GF-D8 (cell line): ENCODE measurements at places on chromosomes 2 and 18.

GRCh38 chr2:210072493-210072892 is 70.1 kb downstream of the RPE start:
- no peak for DNase-seq

DNA sequence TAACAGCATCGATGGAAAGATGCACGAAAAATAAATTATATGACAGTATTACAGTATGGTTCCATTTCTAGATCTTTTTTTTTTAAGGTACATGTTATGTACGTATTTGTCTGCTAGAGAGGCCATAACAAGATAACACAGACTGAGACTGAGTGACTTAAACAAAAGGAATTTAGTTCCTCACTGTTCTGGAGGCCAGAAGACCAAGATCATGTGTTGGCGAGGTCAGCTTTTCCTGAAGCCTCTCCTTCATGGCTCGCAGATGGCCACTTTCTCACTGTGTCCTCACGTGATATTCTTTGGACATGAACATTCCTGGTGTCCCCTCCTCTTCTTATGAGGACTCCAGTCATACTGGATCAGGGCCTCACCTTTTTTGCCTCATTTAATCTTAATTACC is 177.4 kb downstream of the CAPN13 start:
- no peak for DNase-seq

- DNase-seq = no peak
These were observed 33.1 kb downstream of the EMILIN2 start for GRCh38 chr18:2879889-2880288.

DNA sequence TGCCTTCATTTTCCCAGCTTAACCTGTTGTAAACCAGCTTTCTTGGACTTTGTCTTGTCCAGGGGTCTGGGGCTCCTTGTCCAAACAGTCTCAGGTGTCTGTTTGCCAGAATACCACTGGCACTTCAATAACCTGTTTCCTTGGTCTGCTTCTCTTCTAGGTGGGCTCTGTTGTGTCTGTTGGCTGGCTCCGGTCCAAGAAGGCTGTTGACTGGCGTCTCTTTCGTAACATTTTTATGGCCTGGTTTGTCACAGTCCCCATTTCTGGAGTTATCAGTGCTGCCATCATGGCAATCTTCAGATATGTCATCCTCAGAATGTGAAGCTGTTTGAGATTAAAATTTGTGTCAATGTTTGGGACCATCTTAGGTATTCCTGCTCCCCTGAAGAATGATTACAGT is 17.0 kb downstream of the SLC20A1 start:
- peak; percentile 67 for DNase-seq

DNA sequence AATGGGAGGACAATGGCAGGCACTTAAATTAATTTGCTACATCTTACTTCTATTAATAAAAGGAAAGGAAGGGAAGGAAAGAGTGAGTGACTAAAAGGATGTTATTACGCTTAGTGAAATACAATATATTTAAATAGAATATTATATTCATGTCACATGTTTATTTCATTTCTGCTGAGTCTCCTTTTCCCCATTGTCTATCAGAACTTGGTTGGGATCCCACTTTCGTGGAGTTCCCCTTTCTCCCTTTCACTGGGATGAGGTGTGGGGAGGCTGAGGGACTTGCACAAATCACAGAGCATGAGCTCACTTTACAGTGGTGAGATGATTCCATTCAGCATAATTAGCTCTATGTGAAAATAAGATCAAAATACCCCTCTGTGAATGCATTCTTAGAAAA is 730.6 kb downstream of the TSN start:
- no peak for DNase-seq

GRCh38 chr2:240914645-240915525 is 8.7 kb downstream of the CROCC2 start:
- no peak for DNase-seq

DNA sequence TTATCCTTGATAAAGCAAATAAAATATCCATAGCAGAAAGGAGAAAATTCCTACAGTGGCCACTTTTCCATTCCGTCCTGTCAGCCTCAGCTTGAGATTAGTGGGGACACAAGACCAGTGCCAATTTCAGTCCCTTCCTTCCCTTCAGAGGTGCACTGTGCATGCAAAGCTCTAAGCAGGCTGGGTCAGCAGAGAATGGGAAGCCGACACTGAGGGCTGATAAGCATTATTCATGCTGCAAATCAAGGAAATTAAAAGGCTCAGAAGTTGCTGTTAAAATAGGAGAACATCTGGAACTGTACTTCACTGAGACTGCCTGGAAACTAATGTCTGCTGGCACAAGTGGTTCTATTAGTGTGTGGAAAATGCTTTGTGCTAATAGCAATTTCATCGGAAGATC is 534.3 kb downstream of the ADCYAP1 start:
- no peak for DNase-seq

DNA sequence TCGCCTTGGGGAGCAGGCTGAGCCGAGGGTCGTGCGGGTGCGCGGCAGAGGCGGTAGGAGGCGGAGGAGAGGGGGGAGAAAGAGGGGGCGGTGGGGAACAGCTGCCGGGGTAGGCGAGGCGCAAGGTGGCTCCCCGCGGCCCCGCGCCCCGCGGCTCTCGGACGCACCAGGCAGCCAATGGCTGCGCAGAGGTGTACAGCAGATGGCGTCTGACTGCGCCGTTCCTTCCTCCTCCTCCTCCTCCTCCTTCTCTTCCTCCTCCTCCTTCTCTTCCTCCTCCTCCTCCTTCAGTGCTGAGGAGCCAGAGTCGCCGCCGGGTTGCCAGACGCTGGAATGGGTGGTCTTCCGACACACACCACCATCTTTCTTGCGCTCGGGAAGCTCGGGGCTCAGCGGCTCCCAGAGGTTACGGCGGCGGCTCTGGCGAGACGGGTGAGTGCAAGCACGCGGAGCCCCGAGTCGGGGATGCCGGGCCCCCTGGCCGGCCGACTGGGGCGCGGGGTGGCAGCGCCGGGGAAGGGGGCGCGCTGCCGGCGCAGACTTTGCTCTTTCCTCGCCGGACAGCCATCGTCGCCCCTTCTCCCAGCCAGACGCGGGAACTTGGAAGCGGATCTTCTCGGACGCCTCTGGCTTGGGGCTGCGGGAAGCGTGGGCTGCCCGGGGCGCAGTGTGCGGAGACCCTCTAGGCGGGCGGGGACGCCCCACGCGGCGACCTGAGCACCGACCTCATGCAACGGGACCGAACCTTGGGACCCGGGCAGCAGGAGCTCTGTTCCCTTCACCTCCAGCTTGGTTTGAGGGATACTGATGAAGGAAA is at the start of gene THSD7B:
Gene THSD7B (plus strand): TSS at position 290 of the 817 bp plus-strand sequence. CDS start 116,634 bp downstream, outside the sequence.
- no peak for DNase-seq

DNA sequence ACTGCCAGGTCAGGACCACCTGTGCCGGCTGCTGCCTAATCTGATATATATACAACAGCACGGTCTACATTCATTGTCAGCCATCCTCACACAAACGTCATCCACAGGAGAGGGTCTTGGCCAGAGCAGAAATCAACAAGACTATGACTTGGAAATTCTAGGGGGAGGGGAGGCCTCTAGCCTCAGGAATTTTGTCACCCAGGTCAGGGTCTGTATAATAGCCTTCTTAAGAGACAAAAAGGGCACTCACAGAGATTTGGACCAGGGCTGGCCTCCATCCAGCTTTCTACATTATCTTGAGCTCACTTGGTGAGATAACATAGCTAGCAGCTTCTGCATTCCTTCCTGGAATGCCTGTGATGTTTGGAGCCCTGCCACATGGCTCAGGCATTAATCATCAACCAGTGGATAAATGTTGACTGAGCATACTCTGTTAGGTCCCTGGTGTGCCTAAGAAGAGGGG is 50.4 kb upstream of the CTIF start:
- no peak for DNase-seq

GRCh38 chr2:165697748-165698443 is 96.2 kb downstream of the GALNT3 start:
- DNase-seq = no peak

DNA sequence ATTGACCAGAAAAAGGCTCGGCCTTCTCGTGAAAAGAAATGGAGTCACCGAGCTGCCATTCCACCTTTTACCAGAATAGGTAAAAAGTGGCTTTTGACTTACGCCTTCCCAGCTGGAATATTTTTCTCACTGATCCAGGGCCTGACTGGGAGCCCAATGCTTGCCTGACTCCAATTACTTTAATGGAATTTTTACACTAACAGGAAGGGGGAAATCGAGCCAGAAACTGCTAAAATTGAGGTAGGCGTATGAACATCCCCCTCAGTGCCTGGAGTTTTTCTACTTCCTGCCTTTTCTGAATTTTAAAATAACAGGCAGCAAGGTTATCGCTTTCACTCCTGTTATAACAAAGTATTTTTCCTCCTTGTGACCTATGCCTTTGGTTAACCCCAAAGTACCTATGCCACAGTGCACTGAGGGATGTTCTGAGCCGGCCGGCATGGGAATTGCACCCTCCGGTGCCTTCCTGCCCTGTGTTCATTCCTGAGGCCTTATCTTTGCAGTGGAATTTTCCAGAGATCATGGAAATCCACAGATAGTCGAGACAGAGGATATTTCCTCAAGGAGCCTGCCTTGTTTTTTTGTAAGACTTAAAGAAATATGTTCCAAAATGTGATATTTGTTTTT is 18.3 kb upstream of the RPL31 start:
- DNase-seq = no peak

GRCh38 chr2:218020281-218020680 is 17.5 kb upstream of the TNS1 start:
- DNase-seq = no peak

DNA sequence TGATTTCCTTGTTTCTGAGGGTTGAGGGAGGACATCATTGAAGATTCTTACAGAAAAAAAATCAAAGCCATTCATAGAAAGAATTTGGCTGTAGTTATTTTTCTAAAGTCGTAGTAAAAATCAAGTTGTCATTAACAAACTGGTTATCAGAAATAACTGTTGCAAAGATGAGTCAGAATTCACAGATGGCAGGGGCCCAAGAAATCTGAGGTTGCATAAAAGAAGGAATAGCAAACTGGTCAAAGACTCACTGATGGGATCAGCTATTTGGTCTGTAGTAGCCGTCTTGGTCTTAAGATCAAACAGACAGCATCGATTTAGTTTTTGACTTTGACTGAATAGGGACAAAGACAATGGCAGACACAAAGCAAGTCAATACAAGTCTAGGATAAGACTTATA is 334.3 kb downstream of the FIGN start:
- DNase-seq = no peak

GRCh38 chr2:82062463-82062862 is 1757.9 kb upstream of the LRRTM1 start:
- no peak for DNase-seq

- peak; percentile 72 for DNase-seq
These were observed 281.1 kb upstream of the POU3F3 start for GRCh38 chr2:104572834-104573233.

- no peak for DNase-seq
These were observed 79.2 kb downstream of the ZDBF2 start for GRCh38 chr2:206353685-206354084.

- no peak for DNase-seq
These were observed 1.8 kb downstream of the AGAP1 start for GRCh38 chr2:235495373-235496238.
